GM23248 (cell line): ENCODE measurements at places on chromosomes 7 and 10. TPM values are rescaled to one million over a fixed set of nuclear protein-coding genes. Genes with fewer than 3 reads are reported as not detected.

Gene SFTPA1
- total RNA-seq: not detected in 2 replicates

Gene RBP3
- not detected in 2 replicates for total RNA-seq

Gene NOS3
- total RNA-seq: 0.13 and 0.32 TPM in 2 replicates

DNA sequence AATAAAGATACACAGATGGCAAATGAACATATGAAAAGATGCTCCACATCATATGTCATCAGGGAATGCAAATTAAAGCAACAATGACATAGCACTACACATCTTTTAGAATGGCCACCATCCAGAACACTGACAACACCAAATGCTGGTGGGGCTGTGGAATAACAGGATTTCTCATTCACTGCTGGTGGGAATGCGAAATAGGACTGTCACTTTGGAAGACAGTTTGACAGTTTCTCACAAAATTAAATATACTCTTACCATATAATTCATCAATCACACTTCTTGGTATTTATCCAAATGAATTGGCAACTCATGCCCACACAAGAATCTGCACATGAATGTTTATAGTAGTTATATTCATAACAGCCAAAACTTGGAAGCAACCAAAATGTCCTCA is 68.2 kb downstream of the NPSR1 start:
- peaks cover 5% of the 10 kb centered on the region for H3K27me3 ChIP-seq
- no peaks in the 10 kb centered on the region for H3K4me1 ChIP-seq
- H3K36me3 ChIP-seq: no peaks in the 10 kb centered on the region
- H3K27ac ChIP-seq: no peak overlapping the region
- H3K4me3 ChIP-seq: no peak overlapping the region

Gene ASCC1
- total RNA-seq: 21.5 and 25.2 TPM in 2 replicates

Gene EBLN1
- not detected in 2 replicates for total RNA-seq

DNA sequence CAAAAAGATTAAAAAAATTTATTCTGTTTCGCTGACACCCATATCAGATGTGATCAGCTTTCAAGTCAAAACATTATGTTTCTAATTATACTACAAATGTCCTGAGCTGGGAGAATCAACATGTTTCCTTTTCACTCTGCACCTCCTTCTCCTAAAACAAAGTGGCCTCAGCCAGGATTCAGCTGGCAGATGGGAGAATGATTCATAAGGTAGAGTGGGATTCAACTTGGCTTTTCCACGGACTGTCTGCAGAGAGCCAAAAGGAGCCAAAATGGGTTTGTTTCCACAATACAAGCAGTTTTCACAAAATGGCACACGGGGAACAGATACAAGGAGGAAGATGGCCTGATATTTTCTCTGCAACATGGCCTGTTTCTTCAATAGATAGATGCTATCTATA is 376.5 kb upstream of the PRKCQ start:
- no peaks in the 10 kb centered on the region for H3K27me3 ChIP-seq
- no peak overlapping the region for H3K4me3 ChIP-seq
- no peaks in the 10 kb centered on the region for H3K36me3 ChIP-seq
- no peak overlapping the region for H3K27ac ChIP-seq

Gene WNT2
- total RNA-seq: 1.3 and 11.4 TPM in 2 replicates

- no peak for DNase-seq
- peaks cover 23% of the 10 kb centered on the region for H3K4me1 ChIP-seq
- H3K27me3 ChIP-seq: no peaks in the 10 kb centered on the region
- H3K4me3 ChIP-seq: peak overlapping the region; percentile 58
- no peaks in the 10 kb centered on the region for H3K36me3 ChIP-seq
- H3K27ac ChIP-seq: no peak overlapping the region
These were observed 20.5 kb upstream of the VWDE start for GRCh38 chr7:12423997-12424745.

- H3K4me3 ChIP-seq: peak overlapping the region; percentile 33; the same call in 1 of the 2 replicates
- peaks cover 17% of the 10 kb centered on the region for H3K4me1 ChIP-seq
- H3K36me3 ChIP-seq: no peaks in the 10 kb centered on the region
- H3K27ac ChIP-seq: peak overlapping the region; percentile 62
These were observed 125.8 kb downstream of the DOCK4 start for GRCh38 chr7:112080441-112080840.

DNA sequence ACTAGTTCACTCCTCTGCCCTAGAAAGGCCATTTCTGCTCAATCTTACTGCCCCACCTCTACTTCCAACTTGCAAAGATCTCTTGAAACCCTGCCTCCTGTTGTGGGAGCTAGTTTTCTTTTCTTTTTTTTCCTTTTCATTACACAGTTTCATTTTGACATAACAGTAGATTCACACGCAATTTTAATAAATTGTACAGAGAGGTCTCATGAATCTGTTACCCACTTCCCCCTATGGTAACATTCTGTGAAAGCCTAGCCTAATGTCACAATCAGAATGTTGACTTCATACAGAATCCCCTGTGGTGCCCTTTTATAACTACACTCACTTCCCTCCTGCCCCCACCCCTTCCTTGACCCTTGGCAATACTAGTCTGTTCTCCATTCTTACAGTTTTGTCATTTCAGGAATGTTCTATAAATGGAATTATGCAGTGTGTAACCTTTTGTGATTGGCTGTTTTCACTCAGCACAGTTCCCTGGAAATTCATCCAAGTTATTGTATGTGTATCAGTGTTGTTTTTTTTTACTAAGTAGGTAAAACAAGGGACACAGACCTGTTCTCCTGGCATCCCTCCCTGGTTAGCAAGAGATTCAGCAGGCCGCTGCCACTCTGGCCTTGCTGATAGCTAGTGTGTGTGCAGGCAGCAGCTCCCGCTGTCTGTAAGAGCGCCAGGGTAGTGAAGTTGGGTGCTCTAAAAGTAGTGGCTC is 21.5 kb downstream of the CHST3 start:
- peak; percentile 63 for DNase-seq
- H3K4me3 ChIP-seq: no peak overlapping the region
- H3K4me1 ChIP-seq: peaks cover 35% of the 10 kb centered on the region
- peak overlapping the region; percentile 16; the same call in 1 of the 2 replicates for H3K27ac ChIP-seq
- H3K27me3 ChIP-seq: no peaks in the 10 kb centered on the region
- H3K36me3 ChIP-seq: 0 out of 2 replicates have a peak, but pooled peaks cover 5% of the 10 kb centered on the region

DNA sequence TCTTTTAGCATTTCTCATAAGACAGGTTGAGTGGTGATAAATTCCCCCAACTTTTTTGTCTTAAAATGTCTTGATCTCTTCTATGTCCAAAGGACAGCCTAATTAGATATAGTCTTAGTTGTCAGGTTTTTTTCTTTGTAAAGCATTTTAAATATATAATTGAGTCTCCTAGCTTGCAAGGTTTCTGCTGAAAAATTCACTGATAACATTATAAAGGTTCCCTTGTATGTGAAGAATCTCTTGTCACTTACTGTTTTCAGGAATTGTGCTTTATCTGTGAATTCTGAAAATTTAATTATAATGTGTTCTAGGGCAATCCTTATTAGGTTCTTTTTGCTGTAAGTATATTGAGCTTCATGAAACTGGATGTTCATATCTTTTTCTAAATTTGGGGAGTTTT is 96.8 kb upstream of the ZNF92 start:
- H3K4me3 ChIP-seq: no peak overlapping the region
- no peak overlapping the region for H3K27ac ChIP-seq
- no peaks in the 10 kb centered on the region for H3K27me3 ChIP-seq
- no peak for DNase-seq
- no peaks in the 10 kb centered on the region for H3K4me1 ChIP-seq

- H3K4me1 ChIP-seq: no peaks in the 10 kb centered on the region
- no peaks in the 10 kb centered on the region for H3K36me3 ChIP-seq
- no peak for DNase-seq
- no peak overlapping the region for H3K4me3 ChIP-seq
- H3K27me3 ChIP-seq: no peaks in the 10 kb centered on the region
These were observed 99.1 kb downstream of the TAX1BP1 start for GRCh38 chr7:27839099-27839498.

Gene SEMA3D
- total RNA-seq: 6.6 and 10.1 TPM in 2 replicates

- H3K36me3 ChIP-seq: no peaks in the 10 kb centered on the region; the same call in 1 of the 2 replicates
- no peaks in the 10 kb centered on the region for H3K4me1 ChIP-seq
- no peak for DNase-seq
- H3K4me3 ChIP-seq: no peak overlapping the region
- H3K27ac ChIP-seq: no peak overlapping the region
- no peaks in the 10 kb centered on the region for H3K27me3 ChIP-seq
These were observed 101.0 kb downstream of the HBP1 start for GRCh38 chr7:107269790-107270189.

- DNase-seq: peak; percentile 43
- no peak overlapping the region for H3K4me3 ChIP-seq
- no peaks in the 10 kb centered on the region for H3K27me3 ChIP-seq
These were observed 254.6 kb downstream of the ANKRD30A start for GRCh38 chr10:37379991-37380390.

DNA sequence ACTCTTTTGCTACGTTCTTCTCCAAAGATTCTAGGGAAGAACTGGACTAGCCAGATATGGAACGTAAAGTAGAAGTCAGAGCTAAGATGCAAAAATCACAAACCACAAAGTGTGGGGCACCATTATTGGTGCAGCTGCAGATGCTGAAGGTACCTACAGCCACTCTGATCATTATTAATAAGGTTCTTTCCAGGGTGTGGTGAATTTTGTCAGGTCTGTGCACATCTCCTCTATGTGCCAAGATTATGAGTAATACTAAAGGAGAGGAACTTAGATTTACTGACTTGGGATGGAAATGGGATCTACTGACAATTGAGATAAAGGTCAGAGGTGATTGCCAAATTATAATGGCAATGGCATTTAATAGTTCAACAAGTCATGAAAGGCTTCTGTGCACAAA is 148.2 kb downstream of the RAPGEF5 start:
- no peak for DNase-seq
- H3K27ac ChIP-seq: no peak overlapping the region
- no peak overlapping the region for H3K4me3 ChIP-seq
- H3K27me3 ChIP-seq: no peaks in the 10 kb centered on the region
- 0 out of 2 replicates have a peak, but pooled peaks cover 6% of the 10 kb centered on the region for H3K4me1 ChIP-seq
- H3K36me3 ChIP-seq: no peaks in the 10 kb centered on the region

GRCh38 chr10:110498087-110498981 is 627 bp downstream of the DUSP5 start:
- H3K36me3 ChIP-seq: no peaks in the 10 kb centered on the region
- H3K27ac ChIP-seq: peak overlapping the region; percentile 95
- peak overlapping the region; percentile 83 for H3K4me3 ChIP-seq
- no peaks in the 10 kb centered on the region for H3K27me3 ChIP-seq
- peaks cover 36% of the 10 kb centered on the region for H3K4me1 ChIP-seq

GRCh38 chr10:68938117-68938516 is 17.9 kb upstream of the DDX21 start:
- peaks cover 27% of the 10 kb centered on the region for H3K36me3 ChIP-seq
- H3K27me3 ChIP-seq: no peaks in the 10 kb centered on the region
- 0 out of 2 replicates have a peak, but pooled peaks cover 8% of the 10 kb centered on the region for H3K4me1 ChIP-seq
- DNase-seq: no peak
- H3K27ac ChIP-seq: no peak overlapping the region
- H3K4me3 ChIP-seq: no peak overlapping the region

Gene CEP55
- total RNA-seq: 21.5 and 32.4 TPM in 2 replicates

Gene PDGFA
- total RNA-seq: 8.4 and 9.4 TPM in 2 replicates

Gene MYOF
- total RNA-seq: 256 and 261 TPM in 2 replicates

- H3K36me3 ChIP-seq: no peaks in the 10 kb centered on the region
- H3K4me3 ChIP-seq: no peak overlapping the region
- no peak overlapping the region for H3K27ac ChIP-seq
- H3K4me1 ChIP-seq: no peaks in the 10 kb centered on the region
- no peak for DNase-seq
- H3K27me3 ChIP-seq: no peaks in the 10 kb centered on the region
These were observed 25.1 kb downstream of the AP5Z1 start for GRCh38 chr7:4800487-4800886.

GRCh38 chr10:3873728-3874461 is 88.9 kb upstream of the KLF6 start:
- H3K4me3 ChIP-seq: no peak overlapping the region
- no peaks in the 10 kb centered on the region for H3K27me3 ChIP-seq
- H3K36me3 ChIP-seq: no peaks in the 10 kb centered on the region
- H3K4me1 ChIP-seq: peaks cover 20% of the 10 kb centered on the region
- no peak overlapping the region for H3K27ac ChIP-seq
- DNase-seq: peak; percentile 80

GRCh38 chr7:118517275-118517674 is 292.8 kb downstream of the ANKRD7 start:
- H3K27ac ChIP-seq: no peak overlapping the region
- H3K4me1 ChIP-seq: no peaks in the 10 kb centered on the region
- H3K36me3 ChIP-seq: no peaks in the 10 kb centered on the region
- DNase-seq: no peak

GRCh38 chr7:98836811-98837629 is 32.8 kb downstream of the TMEM130 start:
- peaks cover 16% of the 10 kb centered on the region for H3K27me3 ChIP-seq
- DNase-seq: peak; percentile 45
- no peaks in the 10 kb centered on the region for H3K36me3 ChIP-seq
- no peak overlapping the region for H3K27ac ChIP-seq

GRCh38 chr7:154832557-154833138 is 170.3 kb downstream of the PAXIP1 start:
- DNase-seq: no peak
